NCI-H1048 (cell line): ENCODE measurements at places on chromosomes 3 and 15.

- no peak for DNase-seq
These were observed 352.6 kb upstream of the CCDC54 start for GRCh38 chr3:107024551-107025026.

DNA sequence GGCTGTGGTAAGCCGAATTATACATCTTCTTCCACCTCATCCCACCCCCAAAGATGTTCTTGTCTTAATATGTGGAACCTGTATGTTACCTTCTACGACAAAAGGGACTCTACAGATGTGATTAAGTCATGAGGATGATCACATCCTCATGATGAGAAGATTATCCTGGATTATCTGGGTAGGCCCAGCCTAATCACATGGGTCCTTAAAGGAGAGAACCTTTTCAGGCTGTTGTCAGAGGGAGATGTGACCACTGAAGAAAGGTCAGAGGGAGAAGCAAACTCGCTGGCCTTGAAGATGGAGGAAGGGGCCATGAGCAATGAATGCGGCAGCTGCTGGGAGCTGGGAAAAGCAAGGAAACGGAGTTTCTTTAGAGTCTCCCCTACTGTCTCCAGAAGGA is 12.9 kb upstream of the SCG3 start:
- DNase-seq, result no peak

- no peak for DNase-seq
These were observed 3.3 kb upstream of the STT3B start for GRCh38 chr3:31529421-31529820.

DNA sequence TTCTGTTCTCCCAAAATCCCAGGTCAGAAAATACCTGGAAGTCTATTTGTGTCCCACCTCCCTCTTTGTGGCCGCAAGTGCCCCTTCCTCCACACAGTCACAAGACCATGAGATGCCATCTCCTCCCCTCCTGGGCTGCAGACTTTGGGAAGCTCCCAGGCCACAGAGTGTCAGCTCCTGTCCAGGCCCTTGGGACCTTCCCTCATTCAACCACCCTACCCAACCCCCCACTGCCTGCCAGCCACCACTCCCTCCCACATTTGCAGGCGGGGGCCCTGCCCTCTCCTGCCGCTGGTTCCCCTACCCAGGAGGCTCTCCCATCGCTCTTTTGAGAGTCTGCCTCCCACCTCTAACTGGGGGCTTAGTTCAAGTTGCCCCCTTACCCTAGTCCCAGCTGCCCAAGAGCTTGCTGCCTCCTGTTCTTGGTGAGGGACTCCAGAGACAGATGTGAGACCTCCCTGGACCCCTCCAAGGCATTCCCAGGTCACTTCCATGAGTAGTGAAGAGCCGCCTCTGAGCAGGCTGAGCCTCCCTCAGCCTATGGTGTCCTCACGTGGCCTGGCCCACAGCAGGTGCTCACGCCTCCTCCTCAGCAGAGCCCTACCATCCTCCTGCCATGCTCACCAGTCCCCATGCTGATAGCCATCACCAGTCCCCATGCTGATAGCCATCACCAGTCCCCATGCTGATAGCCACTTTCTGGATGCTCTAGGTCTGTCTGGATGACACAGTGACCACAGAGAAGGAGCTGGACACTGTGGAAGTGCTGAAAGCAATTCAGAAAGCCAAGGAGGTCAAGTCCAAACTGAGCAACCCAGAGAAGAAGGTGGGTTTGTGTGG is 15.9 kb upstream of the STAB1 start:
- no peak for DNase-seq

DNA sequence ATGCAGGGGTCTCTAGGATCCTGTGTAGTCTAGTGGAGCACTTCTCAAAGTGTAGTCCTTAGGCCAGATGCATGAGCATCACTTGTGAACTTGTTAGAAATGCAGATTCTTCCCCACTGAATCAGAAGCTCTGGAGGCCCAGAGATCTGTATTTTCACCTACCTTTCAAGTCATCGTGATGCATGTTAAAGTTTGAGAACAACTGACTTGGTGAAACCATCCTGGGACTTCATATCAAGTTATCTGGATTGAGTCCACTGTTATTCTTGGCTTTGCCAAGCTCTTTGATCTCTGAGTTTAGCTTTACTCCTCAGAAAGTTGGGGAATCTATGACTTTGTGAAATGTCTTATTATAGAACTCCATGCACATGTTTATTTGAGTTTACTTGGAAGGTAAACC is 78.5 kb downstream of the ARNT2 start:
- DNase-seq, result no peak

GRCh38 chr15:69852482-69852881 is 245.2 kb downstream of the TLE3 start:
- no peak for DNase-seq

DNA sequence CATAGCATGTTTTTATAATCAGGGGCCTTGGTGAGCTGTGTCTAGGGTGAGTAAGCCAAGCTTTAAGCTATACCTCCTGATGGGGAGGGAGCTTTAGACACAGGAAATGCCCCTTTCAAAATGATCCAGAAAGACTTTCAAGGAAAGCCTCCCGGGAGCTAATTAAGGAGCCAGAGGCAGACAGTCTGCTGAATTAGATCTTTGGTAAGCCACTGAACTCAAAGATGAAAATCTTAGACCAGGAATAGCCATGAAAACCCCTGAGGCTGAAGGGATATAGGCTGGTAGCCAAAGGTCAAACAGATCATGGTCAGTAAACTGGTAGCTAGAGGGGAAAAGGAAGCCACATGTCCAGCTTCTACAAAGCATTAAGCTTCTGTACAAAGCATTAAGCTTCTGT is 42.7 kb upstream of the GAP43 start:
- DNase-seq, result no peak

GRCh38 chr15:28049581-28049980 is 49.5 kb downstream of the OCA2 start:
- DNase-seq, result no peak

GRCh38 chr3:165624761-165625160 is 212.5 kb downstream of the BCHE start:
- no peak for DNase-seq

DNA sequence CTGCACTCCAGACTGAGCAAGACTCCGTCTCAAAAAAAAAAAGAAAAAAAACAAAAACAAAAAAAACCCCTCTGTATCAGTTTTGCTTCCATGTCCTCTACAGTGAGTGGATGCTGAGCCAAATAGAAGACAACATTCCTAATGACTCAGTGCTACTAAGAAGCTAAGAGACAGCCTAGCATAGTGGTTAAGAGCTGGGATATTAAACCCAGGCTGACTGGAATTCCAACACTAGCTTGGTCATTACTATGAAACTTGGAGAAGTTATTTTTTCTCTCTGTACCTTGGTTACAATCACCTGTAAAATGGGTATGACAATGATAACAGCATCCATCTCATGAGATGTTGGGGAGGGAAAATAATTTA is 60.9 kb upstream of the PYGO1 start:
- no peak for DNase-seq

- DNase-seq, result no peak
These were observed 834 bp upstream of the GREM1 start for GRCh38 chr15:32716915-32717425.

GRCh38 chr15:58407236-58407775 is 24.5 kb upstream of the LIPC start:
- no peak for DNase-seq

DNA sequence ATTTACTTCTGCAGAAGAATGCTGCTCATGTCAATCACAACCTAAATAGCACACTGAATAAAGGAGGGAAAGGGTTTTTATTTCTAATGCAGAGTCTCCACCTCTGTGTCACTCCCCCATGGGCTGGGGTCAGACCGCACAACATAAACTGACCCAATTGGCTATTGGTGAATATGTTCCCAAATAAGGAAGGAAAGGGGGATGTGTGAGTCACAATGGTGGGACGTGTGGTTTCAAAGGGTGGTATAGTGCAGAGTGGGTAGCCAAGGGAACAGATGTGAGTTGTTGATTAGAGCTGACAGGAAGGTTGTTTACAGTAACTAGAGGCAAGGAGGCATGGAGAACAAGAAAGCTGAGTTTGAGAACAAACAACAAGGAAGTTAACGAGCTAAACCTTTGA is 491.8 kb downstream of the ZPLD1 start:
- DNase-seq, result no peak

GRCh38 chr3:132268956-132269355 is 48.3 kb upstream of the ACP3 start:
- DNase-seq, result no peak

DNA sequence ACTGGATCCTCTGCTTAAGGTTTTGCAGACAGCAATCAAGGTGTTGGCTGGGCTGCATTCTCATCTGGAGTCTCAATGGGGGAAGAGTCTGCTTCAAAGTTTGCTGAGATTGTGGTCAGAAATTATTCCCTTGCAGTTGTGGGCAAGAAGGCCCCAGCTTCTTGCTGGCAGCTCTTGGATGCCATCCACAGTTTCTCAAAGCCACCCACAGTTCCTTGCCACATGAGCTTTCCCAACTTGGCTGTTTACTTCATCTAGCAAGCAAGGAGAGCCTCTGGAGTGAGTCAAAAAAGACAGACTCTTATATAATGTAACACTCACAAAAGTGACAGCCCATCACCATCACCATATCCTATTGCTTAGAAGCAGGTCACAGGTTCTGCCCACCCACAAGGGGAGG is 62.1 kb upstream of the ABHD2 start:
- DNase-seq, result no peak

- no peak for DNase-seq
These were observed 93.6 kb upstream of the COL8A1 start for GRCh38 chr3:99544786-99545281.

DNA sequence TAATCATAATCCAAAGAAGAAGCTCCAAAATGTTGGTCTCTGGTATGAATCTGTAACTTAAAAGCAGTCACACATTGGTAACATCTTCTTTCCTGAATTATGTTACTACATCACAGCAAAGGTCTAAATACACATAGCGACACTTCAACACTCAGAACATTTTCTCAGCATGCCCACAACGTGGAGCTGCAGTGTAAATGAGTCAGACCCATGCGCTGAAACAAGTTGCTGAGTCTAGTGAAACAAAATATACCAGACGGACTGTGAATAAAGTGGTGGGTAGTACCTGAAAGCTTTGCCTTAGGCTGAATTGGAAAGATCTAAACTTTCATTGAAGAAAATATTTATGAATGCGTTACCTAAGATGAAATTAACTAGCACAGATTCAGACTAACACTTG is 33.2 kb upstream of the GOLGA8B start:
- DNase-seq, result no peak

- DNase-seq, result no peak
These were observed 17.1 kb downstream of the BLOC1S6 start for GRCh38 chr15:45604326-45604725.

- DNase-seq, result no peak
These were observed 194.9 kb downstream of the DPH6 start for GRCh38 chr15:35351059-35351458.

DNA sequence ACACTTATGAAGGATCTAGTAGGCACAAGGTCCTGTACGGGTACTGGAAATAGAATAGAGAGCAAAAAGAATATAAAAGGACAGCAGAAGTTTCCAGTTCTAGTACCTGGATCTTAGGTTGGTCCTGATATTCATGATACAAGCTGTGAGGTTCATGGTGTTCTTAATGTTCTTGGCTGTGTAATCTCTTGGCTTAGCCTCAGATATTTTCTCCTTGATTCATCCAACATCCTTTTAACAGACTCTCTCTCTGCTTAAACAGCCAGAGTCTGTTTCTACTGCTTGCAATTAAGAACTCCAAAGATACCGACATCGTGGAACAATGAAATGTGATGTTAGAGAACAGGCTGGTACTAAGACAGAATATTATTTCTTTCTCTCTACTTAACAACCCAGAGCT is 49.9 kb downstream of the CNTN3 start:
- DNase-seq, result no peak

DNA sequence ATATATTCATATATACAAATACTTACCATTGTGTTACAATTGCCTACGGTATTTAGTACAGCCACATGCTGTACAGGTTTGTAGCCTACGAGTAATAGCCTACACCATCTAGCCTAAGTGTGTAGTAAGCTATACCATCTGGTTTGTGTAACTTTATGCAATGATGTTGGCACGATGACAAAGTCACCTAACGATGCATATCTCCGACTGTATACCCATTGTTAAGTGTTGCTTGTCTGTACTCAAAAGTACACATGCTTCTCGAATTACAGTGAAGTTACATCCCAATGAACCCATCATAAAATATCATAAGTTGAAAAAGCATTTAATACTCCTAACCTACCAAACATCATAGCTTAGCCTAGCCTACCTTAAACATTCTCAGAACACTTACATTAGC is 327.1 kb downstream of the KBTBD8 start:
- DNase-seq, result no peak

DNA sequence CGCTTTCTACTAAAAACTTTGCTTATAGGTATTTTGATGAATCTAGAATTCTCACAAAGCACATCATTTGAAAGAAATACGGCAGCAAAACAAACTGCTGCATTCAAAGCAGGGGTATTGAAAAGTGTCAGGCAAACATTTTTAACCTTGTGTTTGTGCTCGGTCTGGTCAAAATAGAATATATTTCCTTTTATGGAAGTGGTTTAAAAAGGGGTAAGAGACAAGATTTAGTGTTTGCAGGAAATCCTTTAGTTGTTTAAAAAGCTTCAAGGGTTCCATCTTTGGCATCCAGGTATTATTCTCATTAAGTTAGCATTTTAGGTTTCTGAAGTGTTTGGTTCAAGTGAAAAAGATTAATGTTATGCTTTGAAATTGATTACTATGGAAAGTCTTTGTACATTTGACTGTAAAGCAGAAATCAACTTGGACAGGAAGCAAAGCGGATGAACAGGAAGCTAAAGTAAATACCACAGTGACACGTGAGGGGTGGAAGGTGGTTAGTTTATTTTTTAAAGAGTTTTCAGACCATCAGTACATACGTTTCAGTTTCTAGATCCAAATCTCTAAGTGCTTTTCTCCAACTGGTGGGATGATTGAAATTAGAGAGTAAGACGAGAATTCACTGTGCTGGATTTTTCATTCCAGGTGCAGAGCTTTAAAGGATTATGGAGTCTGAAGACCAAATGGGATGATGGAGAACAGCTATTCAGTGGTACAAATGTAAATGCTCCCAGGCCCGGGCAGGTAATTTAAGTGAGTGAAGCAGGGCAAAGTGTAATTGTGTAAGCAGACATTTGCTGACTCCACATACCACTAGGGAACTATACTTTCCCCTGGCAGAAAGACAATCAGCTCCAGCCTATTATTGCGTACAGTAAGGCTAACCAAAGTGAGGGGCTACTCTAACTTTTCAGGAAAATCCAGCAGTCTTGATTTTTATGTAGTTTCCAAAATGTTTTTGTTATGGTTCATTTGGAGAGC is 341.8 kb upstream of the TBL1XR1 start:
- no peak for DNase-seq

DNA sequence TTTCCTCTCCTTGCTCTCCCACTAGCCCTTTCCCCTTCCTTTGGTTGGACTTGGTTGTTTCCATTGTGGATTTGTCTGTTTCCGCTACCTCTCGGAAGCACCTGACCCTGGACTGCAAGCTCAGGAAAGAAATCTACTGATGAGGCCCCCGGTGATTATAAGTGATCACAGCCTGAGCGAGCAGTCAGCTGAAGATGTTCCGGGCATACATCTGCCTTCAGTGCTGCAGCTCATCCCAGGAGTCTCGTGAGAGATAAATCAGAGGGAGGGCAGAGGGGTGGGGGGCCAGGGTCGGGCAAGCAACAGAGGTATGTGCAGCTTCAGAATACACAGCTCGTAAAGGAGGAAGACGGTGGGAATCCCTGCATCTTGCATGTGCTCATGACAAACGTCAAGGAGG is 102.1 kb downstream of the MRPL46 start:
- no peak for DNase-seq
